ENCODE measurements at places on chromosomes 2 and 18.

GRCh38 chr2:190497428-190497827 lies 37.1 kb downstream of the NEMP2 start:
- DNase-seq: no peak

DNA sequence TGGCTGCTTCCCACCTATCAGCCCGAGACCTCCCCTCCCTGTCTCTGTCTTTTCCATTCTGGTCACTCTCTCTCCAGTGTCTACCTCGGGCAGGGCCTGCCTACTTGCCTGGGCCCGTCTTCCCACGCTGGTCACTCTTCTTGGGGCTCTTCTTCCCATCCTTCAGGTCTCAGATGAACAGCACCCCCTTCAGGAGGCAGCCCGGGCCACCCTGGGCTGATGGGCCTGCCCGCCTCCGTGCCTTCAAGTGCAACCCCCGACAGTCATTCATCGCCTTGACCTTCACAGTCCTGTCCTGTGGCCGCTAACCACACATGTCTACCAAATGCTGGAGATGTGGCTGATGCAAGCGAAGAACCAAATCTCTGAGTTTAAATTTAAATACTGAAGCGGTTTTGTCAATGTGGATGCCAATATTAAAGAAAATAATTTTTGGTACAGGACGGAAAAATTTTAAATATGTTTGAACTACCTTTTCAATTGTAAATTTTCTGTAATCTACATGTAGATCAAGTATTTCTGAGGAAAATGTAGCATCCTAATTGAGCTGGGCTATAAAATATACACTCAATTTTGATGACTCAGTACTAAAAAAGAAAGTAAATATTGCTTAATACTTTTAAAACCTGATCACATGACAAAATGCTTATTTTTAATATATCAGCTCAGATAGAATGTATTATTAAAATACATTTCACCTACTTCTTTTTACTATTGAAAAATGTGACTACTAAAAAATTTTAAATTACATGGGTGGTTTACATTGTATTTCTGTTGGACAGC lies 96.4 kb downstream of the LAMA1 start:
- no peak for DNase-seq

- DNase-seq: no peak
Measured at GRCh38 chr2:37560241-37560848, 111.1 kb downstream of the CDC42EP3 start.

DNA sequence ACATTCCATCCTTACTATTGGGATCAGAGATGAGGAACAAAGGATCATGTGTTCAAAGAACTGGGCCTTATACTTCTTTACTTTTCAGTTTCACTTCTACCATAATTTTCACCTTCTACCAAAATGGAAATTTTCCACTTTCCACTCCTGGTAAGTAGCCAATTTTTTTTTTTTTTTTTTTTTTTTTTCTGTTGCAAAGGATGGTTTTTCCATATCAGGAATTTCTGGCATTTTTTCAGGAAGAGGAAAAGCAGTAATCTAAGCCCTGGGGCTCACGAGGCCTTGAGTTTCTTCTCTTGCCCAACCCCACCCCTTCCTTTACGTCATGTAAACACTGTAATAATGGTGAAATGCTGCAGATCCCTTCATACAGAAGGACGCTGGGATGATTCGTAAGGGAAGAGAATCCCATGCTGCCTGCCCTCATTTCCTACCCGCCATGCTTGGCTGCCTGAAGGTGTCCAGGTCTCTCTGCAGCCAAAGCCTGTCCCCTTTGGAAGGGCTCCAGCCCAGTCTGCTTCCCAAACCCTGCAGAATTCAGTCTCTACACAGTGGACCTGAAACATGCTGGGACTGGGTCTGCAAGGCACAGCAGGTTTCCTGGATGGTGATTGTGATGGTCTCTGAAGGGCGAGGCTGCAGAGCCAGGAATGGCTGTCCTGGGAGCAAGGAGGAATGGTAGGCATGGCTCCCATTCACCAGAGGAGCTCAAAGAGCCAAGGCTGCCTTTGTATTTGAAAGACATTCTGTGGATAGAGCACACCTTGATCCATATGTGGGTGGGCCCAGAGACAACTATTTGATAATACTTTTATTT lies 57.0 kb downstream of the EFR3B start:
- DNase-seq: no peak

DNA sequence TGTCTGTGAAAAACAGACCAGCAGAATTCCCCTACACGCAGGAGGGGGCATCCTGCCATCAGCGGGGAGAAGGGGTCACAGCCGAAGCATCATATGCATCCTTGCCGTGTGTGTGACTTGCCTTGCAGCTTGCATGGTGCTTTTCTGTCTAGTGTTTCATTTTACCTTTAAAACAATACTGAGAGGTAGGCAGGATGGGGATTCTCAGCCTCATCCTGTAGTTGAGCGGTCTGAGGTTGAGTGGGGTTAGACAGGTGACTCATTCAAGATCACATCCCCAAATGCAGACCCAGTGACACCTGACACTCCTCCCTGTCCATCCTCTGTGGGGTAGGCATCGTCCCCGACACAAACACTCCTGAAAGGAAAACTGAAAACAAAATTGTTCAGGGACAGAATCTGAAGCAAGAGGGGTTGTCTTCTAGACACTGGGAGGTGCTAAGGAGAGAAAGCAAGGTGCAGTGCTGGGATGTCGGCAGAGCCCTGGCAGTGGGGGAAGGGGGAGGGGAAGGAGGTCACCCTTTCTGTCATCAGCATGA lies 7.9 kb downstream of the ARL4C start:
- DNase-seq: peak; percentile 55

GRCh38 chr2:176613323-176613987 lies 344.2 kb downstream of the MTX2 start:
- no peak for DNase-seq

DNA sequence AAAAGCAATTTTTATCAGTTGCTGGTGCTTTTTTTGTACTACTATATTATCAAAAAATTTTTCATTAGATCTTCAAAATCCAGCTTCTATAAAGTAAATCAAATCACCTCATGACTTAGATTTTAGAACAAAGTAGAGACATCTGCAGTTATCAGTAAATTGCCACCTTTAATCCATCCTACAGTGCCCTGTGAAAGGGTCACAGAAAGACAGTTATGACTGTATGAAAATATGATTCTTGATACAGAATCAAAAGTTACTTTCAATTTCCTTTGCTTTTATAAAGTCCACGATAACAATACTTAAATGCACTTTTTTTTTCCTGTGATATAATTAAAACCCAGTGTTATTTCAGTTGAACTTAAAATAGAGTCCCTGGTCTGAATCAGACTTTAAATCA lies 61.4 kb downstream of the PRPF40A start:
- DNase-seq: no peak

DNA sequence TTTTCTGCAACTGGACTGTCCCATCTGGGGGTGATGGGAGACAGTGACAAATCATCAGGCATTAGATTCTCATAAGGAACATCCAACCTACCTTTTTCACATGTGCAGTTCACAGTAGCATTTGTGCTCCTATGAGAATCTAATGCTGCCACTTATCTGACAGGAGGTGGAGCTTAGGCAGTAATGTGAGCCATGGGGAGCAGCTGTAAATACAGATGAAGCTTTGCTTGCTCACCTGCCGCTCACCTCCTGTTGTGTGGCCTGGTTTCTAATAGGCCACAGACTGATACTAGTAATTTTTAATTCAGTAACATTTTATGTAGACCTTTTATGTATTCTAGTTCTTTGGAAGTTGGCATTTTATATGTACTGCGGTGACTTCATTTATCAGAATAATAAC lies 180.1 kb upstream of the SPOPL start:
- DNase-seq: no peak

- peak; percentile 39 for DNase-seq
Measured at GRCh38 chr2:46650556-46651001, 171.2 kb downstream of the TMEM247 start.

- DNase-seq: no peak
Measured at GRCh38 chr2:138515092-138515491, 13.5 kb downstream of the SPOPL start.

DNA sequence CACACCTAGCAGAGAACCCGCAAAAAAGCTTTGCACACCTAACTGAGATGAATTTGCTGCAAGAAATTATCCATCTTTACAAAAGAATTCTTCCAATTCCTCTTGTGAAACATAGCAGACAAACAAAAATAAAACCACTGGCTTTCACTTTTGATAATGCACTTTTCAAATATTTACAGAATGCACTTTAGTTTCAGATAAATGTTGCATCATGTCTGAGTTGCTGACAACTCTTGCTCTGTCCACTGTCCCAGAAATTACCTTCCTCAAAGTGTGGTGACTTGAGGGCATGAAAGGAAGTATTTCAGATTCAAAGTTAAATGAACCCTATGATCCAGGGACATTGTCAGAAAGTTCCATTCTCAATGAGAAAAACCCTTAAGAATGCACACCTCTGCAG lies 256.2 kb upstream of the PARD3B start:
- DNase-seq: no peak

DNA sequence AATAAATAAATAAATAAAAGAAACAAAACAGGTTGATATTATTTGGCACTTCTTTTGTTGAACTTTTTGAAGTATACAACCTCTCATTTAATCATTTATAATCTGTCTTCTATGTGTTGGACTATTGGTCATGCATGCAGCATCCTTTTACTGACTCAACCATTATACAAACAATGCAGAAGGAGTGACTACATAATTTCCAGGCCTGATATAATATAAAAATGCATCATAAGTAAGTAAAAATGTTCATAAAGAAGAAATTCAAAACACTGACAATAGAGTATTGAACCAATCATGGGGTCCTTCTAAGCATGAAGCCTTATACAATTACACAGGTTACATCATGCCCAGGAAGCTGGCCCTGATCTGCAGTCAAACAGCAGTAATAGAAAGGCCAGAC lies 141.5 kb upstream of the FN1 start:
- DNase-seq: no peak

GRCh38 chr2:239723486-239724193 lies 301.5 kb downstream of the NDUFA10 start:
- no peak for DNase-seq

DNA sequence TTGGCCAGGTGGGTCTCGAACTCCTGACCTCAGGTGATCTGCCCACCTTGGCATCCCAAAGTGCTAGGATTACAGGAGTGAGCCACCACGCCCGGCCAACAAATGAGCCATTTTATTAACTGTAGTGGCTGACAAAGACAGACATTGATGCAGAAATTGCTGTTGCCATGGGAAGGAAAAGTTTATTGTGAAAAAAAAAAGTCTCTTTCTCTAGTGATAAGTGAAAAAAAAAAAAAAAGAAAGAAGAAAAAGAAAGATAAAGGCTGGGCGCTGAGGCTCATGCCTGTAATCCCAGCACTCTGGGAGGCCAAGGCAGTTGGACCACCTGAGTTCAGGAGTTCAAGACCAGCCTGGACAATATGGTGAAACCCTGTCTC lies 39.8 kb upstream of the RAB1A start:
- no peak for DNase-seq

- no peak for DNase-seq
Measured at GRCh38 chr2:154343282-154343681, 355.2 kb upstream of the KCNJ3 start.

DNA sequence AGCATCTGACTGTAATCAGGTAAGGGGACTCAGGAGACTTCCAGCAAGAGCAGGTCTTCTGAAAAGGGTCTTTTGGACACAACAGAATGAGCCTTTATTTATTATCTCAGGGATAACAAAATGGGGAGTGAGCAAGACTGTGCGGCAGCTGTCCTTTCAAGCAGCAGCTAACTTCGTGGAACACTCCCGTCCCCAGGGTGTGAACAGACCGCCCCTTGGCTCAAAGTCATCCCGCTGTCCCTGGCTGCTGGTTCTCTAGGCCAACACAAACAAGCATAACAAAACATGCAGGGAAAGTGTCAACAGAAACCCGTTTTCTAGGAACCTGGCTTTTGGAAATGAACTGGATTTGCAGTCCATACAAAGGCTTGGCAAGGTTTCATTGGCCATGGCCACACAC lies 787.9 kb upstream of the FANCL start:
- DNase-seq: no peak

DNA sequence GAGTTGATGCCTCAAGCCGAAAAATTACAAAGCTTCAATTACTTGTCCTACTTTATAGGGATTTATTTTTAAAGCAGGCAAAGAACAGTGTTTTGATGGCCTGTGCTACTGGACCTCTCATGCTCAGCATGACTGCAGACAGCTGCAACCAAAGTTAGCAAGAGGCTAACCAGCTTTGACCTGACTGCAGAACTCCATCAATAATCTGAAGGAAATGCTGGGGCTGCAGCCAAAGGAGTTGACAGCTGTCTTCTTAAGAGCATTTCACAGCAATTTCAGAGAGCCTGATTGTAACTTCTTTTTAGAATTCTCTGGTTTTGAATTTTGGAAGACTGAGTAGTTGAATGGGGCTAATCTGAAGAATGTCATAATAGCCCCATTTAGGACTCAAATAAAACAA lies 46.5 kb upstream of the SESTD1 start:
- no peak for DNase-seq

- no peak for DNase-seq
Measured at GRCh38 chr2:46136481-46136880, 160.7 kb upstream of the EPAS1 start.
